CMK (cell line): ENCODE measurements at places on chromosomes 16 and 17.

DNA sequence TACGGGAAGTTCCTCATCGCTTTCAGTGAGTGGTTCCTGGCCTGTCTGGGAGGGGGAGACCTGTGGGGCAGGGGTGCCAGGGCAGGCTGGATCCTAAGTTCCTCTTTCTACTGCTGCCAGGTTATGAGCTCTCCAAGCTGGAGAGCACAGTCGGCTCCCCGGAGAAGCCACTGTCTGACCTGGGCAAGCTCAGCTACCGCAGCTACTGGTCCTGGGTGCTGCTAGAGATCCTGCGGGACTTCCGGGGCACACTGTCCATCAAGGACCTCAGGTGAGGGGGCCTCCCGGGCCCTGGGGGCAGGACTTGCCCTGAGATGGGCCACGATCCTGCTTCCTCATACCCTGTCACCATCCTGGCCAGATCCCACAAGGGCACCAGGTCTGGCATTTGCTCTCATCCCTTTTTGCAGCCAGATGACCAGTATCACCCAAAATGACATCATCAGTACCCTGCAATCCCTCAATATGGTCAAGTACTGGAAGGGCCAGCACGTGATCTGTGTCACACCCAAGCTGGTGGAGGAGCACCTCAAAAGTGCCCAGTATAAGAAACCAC, 5.1 kb downstream of the PRSS8 start:
- DNase-seq, result no peak

GRCh38 chr16:89093602-89094251, at the start of gene ACSF3:
Gene ACSF3, plus strand, starts transcription at chr16:89093852. Its CDS starts 6,830 bp downstream, at chr16:89100682.
- DNase-seq, result no peak

DNA sequence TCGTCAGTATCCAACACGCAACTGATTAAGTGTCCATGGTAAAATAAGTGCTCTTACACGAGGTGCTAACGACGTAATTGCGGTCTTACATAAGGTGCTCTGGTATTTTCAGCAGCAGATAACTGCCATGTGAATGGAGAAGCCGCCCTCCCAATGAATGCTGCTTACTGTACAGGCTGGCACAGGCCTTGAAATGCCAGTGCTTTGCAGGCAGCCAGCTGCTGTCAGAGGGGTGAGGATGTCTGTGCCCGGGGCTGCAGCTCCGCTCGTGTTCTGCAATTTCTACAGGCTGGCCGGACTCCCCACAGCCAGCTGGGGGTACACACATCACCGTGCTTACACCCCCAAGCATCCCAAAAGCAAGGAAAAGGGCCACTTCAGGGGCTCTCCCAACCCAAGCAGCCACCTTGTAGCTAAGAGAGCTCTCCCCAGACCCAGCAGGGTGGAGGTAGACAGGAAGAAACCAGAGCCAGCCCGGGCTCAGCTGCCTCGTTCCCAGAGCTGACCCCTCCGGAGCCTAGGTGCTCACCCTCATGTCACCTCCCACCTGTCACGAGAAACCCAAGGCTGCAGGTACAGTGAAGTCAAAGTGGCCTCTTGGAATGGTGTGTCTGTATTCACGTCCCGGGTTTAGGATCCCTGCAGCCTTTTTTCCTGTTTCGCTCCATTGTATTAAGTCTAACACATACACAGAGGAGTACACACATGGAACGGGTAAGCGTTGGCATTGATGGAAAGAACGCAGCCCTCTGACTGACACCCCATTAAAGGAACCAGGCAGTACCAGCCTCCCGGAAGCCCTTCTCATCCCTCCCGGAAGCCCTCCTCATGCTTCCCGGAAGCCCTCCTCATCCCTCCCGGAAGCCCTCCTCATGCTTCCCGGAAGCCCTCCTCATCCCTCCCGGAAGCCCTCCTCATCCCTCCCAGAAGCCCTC, 27.2 kb upstream of the RPH3AL start:
- DNase-seq, result no peak

DNA sequence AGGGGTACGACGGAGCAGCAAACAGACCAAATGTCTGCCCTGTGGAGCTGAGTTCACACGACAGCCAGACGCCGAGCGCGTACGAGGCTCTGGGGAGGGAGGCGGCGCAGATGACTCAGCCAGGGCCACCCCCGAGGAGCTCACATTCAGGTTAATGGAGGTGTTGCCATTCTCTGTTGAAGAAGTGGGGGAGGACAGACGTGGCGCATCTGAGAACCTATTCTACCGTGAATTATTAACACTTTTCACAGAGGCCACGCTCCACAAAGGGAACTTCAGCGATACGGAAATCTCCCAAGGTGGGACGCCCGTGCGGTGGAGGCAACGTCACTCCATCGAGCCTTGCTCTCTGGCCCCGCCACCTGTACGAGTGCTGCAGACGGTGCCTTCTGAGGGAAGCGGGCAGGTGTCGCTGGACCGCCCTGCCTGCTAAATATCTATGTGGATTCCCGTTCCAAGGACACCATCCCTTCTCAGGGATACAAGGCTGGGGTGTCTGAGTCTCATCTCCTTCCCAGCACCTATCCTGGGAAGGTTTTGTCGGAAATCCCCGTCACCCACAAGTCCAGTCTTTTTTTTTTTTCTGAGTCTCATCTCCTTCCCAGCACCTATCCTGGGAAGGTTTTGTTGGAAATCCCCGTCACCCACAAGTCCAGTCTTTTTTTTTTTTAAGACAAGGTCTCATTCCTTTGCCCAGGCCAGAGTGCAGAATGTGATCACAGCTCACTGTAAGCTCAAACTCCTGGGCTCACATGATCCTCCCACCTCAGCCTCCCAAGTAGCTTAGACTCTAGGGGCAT, 19.0 kb downstream of the ABR start:
- DNase-seq, result no peak

GRCh38 chr17:4641297-4642195, at the start of gene ALOX15:
Gene ALOX15, minus strand, starts transcription at chr17:4641678. Its CDS starts 27 bp downstream, at chr17:4641651.
- DNase-seq, result no peak

GRCh38 chr16:24102209-24102660, 153.9 kb upstream of the CACNG3 start:
- no peak for DNase-seq

DNA sequence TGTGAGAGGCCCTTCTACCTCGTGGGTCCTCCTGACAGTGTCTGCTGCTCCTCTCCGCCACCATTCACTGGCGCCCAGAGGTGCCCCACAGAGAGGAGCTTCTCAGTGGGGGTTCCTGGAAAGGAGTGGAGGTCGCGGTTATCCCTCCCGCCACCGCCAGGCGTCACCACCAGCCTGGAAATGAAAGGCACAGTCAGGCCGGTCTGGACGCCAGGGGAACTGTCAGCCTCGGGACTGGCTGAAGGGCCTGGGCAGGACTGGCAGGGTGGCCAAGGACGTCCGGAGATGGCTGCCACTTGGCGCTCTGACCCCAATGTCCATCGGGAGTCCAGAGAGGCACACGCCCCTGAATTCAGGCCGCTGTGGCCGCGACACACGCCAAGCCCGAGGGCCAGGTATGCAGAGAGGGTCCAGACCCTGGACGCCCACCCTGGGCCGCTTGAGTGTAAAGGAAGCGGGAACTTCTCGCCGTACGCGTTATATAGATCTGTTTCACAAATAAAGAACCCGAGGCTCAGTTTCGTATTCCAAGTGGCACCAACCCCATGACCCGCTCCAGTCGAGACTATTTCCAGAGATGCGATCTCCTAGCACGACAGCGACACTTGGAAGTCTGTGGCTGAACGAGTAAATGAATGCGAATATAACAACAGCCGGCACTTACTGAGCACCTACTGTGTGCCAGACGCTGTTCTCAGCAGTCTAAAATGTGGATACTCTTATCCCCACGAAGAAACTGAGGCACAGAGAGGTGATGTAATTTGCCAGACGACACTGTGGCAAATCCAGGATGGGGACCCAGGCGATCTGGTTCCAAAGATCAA, 7.6 kb upstream of the NXPH3 start:
- DNase-seq, result peak; percentile 58

GRCh38 chr17:82088838-82089722, 9.0 kb downstream of the FASN start:
- no peak for DNase-seq

GRCh38 chr16:4800290-4801041, 2.0 kb downstream of the ROGDI start:
- peak; percentile 74 for DNase-seq

- DNase-seq, result no peak
Measured at GRCh38 chr17:5605452-5605851, 21.1 kb upstream of the NLRP1 start.

GRCh38 chr17:75266316-75267152, 4.5 kb downstream of the MIF4GD start:
- no peak for DNase-seq

- DNase-seq, result no peak
Measured at GRCh38 chr17:78276098-78276887, 44.9 kb downstream of the TMEM235 start.

DNA sequence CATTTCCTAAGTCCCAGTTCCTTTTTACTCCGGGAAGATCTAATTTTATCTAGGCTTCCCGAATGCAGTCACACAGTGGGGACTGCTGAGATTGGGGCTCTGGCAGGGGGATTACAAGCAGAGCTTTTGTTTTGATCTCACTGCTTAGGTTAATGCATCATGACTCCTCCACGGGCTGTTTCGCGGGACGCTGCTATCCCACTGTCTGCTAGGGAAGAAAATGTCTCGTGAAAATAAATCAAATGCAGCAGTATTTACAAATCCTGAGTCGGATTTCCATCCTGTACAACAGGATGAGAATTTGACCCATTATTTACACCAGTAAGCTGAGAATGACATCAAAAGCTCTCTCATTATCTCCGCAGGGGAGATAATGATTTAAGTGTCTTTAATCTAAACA, 83.8 kb downstream of the CDH11 start:
- DNase-seq, result no peak

DNA sequence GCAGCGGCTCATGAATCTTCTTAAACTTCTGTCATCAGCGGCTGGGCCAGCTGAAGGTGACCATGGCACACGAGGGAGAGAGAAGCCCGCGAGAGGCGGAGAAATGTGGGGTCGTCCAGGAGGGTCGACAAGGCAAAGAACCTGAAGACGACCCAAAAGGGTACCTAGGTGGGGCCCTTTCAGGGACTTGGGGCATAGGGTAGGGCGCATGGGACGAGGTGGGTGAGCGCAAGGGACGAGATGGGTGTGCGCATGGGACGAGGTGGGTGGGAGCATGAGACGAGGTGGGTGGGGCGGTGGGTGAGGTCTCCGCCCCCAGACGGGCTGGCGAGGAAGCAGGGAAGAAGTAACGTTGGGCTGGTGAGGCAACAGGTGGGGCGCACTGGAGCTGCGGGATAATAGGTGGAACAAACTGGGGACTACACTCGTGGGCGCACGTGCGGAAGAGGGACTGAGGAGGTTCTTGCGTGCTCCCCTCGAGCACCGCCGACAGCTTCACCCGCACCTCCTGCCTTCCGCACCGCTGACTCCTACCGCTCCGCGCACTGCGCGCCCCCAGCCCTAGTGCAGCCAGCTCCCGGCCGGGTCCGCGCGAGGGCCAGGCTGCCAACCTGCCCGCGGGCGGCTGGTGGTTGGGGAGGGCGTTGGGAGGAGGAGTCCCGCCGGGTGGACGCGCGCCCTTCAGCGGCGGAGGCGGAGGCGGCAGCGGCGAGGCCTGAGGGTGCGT, 23.2 kb upstream of the CRYM start:
- DNase-seq, result peak; percentile 68

- no peak for DNase-seq
Measured at GRCh38 chr17:81980707-81981343, 3.4 kb downstream of the ASPSCR1 start.

GRCh38 chr17:51372345-51373004, 112.1 kb downstream of the UTP18 start:
- DNase-seq, result peak; percentile 81

- DNase-seq, result no peak
Measured at GRCh38 chr17:77796176-77796860, 162.2 kb upstream of the TNRC6C start.

- no peak for DNase-seq
Measured at GRCh38 chr17:35192708-35193107, 1.5 kb downstream of the SLC35G3 start.

- no peak for DNase-seq
Measured at GRCh38 chr16:83968306-83968851, 335 bp downstream of the NECAB2 start.

GRCh38 chr17:57867126-57867525, 17.3 kb upstream of the MRPS23 start:
- no peak for DNase-seq

DNA sequence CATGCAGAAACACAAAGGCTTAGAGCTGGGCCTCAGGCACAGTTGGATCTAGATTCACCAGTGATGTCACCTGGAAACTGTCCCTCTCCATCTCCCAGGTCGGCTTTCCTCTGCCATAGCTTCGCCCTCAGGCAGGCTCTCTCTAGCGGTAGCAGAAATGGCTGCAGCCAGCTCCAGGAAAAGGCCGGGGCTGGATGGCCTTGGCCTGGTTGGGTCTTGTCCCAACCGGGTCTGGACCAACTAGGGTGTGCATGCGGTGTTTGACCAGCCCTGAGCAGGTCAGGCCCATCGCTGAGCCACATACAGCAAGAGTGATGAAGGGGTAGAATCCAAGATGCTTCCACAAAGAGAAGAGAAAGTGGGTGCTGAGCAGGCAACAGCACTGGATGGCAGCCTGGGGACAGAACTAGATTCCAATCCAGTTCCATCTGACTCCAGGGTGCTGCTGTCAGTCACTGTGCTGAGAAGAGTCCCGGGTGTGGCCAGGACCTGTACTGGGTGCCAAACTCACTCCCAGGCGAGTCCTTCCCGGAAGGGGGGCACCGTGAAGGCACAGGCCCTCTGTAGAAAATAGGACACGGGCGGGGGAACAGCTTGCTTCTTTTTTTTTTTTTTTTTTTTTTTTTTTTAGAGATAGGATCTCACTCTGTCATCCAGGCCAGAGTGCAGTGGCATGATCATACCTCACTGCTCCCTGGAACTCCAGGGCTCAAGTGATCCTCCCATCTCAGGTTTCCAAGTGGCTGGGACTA, 51.8 kb downstream of the SOCS3 start:
- DNase-seq, result no peak

DNA sequence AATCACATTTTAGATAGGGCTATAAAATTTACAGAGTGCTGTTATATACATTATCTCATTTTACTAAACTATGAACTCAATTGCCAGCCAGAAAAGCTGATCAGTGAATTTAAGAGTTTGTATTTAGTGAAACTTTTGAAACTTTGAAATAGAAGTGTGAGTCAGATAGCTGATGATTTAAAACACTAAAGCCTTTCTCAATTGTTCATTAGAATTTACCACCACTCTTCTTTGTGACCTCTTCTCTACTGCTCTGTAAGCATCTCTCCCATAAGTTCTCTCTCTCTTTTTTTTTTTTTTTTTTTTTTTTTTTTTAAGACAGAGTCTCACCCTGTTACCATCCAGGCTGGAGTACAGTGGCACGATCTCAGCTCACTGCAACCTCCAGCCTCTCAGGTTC, 43.7 kb downstream of the GOSR1 start:
- DNase-seq, result no peak

DNA sequence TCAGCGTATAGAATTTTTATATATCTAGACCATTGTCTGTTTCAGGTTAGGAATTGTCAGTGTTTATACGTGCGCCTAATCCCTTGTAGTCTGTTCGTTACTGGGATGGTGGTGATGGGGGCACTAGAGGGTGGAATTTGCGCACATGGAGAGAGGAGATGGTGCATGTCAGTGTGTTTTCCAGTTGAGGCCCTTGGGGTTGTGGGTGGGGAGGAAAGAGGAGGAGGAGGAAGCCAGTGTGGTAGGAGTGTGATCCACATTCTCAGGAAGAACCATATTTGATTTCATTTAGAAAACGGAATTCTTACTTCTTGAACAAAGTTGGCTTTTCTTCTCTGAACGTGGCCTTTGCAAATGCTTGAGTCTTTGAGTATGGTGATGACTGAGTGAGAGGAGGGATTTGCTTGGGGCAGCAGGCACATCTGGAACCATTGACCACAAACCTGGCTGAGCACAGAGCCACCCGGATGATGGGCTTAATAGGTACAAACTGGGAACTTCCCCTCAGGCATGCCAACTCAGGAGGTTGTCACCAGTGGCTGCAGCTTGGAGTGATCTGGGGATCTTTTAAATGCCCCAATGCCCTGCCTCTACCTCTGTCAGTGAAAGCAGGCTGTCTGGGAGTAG, 98.9 kb downstream of the PRKCB start:
- DNase-seq, result no peak
